ENCODE measurements at places on chromosomes 1 and 21.

DNA sequence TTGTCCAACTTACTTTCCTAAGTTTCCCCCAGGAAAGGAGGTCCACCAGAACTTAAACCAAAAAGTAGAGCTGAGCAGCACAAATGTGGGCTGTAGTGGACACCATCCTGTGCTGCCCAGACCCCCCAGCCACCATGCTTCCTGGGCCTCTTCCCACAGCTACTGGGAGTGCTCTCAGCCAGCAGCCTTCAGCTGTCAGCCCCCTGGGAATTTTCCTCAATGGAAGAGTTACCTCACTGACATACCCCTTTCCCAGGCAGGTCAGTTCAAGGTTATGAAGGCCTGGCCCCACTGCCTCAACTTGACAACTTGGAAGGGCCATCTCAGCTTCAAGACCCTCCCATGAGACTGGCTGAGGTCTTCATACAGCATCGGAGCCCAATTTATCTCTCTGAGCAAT lies 47.7 kb downstream of the CDCP2 start:
- DNase-seq = no peak

- no peak for DNase-seq
Measured at GRCh38 chr21:29092102-29092959, 18.9 kb upstream of the CCT8 start.

GRCh38 chr1:115426956-115427355 lies 88.9 kb upstream of the NGF start:
- DNase-seq = no peak

DNA sequence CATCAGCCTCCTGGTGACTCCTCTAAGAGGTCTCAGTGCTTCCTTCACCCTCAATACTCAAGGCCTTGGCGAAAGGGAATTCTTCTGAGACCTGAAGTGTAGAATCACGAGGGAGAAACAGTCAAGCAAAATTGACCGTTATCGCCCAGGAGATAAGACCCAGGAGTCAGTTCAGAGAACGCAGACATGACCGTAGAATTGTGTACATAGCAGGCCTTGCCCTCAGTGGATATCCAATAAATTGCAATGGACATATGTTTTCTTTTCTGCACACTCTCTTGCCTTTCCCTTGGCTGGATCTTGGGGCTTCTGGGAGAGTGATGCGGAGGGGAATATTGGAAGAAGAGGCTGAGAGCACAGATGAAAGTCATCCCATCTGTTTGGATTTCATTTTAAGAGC lies 15.7 kb upstream of the ETS2 start:
- no peak for DNase-seq

DNA sequence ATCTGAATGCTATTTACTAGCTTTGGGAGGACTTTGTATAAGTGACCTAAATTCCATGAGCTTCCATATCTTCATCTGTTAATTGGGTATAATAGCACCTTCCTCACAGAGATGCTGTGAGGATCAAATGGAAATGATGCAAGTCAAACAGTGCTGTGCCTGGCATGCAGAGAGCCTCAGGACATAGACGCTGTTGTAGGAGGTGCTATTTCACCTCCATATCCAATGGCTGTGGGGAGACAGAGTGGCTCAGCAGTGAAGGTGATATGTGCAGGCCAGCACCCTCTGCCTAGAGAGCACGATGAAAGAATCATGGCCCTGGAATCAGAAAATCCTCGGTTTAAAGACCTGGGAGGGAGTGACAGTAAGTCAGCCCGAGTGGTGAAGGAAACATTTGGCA lies 16.0 kb upstream of the C1orf21 start:
- no peak for DNase-seq

GRCh38 chr1:51518033-51518585 lies 957 bp downstream of the EPS15 start:
- peak; percentile 56 for DNase-seq

DNA sequence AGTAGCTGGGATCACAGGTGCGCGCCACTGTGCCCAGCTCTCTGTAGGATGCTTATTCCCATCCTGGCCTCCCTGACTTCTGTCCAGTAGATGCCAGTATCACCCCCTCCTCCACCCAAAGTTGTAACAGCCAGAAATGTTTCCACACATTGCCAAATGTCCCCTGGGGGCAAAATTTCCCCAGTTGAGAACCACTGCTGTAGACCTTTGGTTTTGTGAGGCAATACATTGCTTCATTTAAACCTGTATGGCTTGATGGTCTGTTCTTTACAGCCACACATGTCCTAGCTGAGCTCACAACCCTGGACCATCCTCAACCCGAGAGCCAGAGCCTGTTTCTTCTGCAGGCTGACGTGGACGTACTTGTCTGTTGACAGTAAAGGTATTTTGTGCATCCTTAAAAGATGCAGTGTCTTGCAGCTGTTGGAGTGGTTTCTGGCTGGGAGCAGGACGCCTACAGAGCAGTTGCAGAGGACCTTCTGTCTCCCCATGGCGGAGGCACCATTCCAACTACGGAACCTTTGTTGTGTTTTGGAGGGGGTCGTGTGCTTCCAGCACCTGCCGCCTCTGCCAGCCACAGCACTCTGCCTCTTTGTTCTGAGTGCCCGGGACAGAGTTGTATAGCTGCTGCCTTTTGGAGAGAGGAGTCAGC lies 26.6 kb downstream of the DOP1B start:
- no peak for DNase-seq

GRCh38 chr1:77605246-77606026 lies 77.0 kb downstream of the ZZZ3 start:
- no peak for DNase-seq

- DNase-seq = no peak
Measured at GRCh38 chr1:82463951-82464350, 663.2 kb downstream of the ADGRL2 start.

- no peak for DNase-seq
Measured at GRCh38 chr1:200786788-200787187, 48.1 kb downstream of the CAMSAP2 start.

- no peak for DNase-seq
Measured at GRCh38 chr1:199995096-199995685, 32.3 kb upstream of the NR5A2 start.

DNA sequence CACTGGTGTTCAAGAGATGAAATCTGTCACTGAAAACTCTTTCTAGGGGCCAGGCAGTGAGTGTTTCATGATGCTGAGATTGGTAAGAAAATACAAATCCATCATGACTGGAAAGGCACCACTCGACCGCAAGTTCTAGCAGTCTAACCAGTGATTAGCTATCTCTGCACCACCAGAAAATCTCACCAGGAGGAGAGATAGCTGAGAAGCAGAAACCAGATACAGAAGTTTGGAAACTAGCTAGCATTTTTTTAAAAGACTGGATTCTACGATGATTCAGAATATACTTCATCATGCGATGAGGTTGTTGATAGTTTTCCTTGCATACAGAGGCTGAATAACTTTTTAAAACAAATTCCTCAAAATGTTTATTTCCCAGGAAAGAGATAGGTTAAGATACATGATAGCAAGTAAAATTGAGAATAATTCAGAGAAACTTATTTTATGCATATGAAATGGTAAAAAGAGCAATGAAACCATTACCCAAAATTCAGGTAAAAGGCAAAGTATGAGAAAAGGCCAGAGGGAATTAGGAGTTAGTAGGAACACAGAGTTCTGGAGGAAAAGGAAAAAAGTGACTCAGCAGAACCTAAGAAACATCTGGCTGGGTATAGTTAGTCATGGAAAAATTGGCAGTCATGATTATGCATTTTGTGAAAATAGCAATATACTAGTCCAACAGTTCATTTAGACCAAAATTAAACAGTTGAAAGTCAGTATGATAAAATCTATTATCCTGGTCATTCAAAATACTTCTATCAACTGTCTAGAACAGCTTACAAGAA lies 3.3 kb upstream of the F3 start:
- DNase-seq = no peak

- peak; percentile 52 for DNase-seq
Measured at GRCh38 chr1:10965546-10966226, 46.8 kb upstream of the TARDBP start.

Data from GDM1 (cell line).